ENCODE measurements at places on chromosomes 1 and 21.

DNA sequence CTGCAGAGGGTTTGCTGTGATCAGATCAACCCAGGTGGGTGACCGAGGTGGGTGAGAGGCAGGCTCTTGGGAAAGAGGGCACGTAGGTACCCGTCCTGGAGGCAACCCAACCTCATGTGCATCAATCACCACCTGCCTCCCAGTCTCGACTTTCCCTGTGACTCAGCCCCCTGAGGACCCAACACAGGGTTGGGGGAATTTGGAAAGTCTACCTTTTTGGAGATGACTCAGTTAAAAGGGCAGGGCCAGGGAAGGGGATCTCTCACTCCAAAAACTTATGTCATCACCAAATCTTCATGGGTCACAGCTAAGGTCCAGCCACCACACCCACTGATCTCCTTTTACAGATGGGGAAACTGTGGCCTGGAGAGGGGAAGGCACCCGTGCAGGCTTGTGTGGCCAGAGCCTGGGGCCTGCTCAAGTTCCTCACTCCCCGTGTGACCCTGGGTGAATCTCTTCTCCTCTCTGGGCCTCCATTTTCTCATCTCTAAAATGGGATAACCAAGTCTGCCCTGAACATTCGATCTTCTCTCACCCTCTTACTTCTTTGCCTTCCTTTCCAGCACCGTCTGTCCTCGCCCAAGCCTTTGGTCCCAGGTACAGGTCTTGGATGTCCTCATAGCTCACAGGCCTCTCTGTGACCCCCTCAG is 34.6 kb upstream of the WNT4 start:
- no peak for DNase-seq

DNA sequence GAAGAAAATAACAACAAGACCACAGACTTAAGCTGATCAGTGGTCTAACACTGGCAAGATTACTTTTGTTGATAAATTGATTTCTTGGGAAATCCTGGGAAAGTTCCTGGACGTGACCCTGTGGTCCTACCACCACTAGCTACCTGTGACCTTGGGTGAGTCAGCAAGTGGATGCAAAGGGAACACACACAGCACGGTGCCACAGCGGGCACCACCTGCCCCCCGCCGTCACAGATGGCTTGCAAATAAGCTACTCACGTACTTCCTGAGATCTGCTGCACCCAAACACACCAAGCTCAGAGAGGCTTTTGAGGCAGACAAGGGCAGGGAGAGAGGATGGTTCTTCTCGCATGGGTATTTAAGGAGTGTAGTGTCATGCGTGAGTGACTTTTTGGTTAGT is 12.7 kb downstream of the CFAP298 start:
- no peak for DNase-seq

- DNase-seq, result no peak
These were observed 41.9 kb downstream of the FAM163A start for GRCh38 chr1:179785031-179785431.

- no peak for DNase-seq
These were observed 40.0 kb upstream of the PWP2 start for GRCh38 chr21:44067011-44067839.

- no peak for DNase-seq
These were observed 69.1 kb downstream of the SPSB1 start for GRCh38 chr1:9361630-9362260.

DNA sequence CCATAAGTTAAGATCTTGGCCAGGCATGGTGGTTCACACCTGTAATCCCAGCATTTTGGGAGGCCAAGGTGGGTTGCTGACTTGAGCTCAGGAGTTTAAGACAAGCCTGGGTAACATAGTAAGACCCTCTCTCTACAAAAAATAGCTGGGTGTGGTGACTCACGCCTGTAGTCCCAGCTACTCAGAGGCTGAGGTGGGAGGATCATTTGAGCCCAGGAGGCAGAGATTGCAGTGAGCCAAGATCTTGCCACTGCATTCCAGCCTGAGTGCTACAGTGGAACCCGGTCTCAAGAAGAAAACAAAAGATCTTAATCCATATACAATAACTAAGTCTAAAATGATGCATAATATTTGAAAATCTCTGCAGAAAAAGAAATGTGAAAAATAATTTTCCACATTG is 165.5 kb upstream of the NR5A2 start:
- no peak for DNase-seq

DNA sequence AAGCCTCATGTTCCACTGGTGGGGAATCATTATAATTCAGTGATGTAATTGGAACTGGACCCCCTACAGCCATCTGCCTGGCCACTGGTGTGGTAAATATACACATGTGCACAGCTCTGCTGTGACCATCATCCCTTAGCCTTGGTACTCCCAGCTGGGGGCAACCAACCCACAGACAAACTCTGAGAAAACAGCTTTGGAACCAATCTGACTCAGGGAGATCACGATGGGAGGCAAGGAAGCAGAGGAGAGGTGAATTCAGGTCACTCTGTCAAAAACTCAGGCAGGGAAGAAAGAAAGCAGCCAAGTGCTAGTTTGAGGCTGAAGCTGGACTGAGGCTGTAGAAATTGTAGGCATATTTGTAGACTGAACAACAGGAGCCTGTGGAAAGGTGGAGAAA is 197.8 kb upstream of the GALNT2 start:
- DNase-seq, result no peak

- no peak for DNase-seq
These were observed 17.4 kb downstream of the DYNLT5 start for GRCh38 chr1:66769512-66770229.

DNA sequence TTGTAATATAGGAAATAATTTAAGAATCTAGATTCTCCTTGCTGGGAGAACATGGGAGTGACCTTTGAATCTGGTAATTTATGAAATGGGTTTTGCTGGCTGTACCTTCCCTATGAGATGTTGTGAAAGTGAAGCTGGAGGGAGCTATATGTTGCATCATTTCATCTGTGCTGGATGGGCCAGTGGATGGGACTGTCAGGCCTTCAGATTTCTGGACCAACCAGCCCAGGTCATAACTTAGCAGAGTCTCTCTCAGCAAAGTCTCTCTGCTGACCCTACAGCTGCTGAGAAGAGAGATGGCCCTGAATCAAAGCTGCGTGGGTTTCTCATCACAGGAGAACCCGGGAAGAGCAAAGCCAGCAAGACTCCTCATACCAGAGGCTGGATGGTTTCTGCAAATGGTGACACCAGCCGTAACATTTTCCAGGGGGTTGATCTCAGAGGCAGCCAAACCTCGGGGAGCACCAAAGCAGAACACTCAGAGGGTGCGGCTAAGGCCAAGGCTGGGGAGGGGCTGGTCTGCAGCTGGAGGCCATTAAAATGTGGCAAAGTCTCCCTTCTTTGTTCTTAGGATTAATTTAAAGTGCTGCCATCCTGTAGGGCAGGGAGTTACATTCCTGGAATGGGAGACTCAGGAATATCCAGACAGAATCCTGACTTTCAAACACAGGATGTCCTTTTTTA is 18.2 kb upstream of the PTGFRN start:
- no peak for DNase-seq

Measured in caudate nucleus (tissue), 63 donors.